ENCODE measurements at places on chromosomes 3 and 15. TPM values are rescaled to one million over a fixed set of nuclear protein-coding genes. Genes with fewer than 3 reads are reported as not detected.

DNA sequence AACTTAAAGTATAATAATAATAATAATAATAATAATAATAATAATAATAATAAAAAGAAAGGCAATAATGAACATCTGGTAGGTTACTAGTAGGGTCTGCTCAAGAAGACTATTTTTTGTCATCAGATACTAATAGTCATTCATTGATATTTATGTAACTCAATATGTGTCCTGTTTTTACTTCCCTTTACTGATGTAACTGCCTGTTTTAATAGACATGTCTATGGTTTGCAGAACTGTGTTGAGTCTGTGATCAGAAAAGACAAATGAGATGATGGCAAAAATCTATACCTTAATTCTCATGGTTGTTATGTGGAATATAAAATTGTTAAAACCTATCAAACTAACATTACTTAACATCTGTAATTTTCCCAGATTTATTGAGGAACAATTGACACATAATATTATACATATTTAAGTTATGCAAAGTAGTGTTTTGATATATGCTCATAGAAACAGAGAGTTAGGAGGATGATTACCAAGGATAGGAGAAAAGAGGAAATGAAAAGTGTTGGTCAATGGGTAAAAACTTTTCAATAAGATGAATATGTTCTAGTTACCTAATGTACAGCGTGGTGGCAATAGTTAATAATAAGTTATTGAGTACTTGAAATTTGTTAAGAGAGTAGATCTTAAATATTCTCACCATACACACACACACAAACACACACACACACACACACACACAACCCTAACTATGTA is 699.4 kb downstream of the ZPLD1 start:
- DNase-seq = no peak

Gene SLC28A1
- 6.4 TPM for polyA plus RNA-seq

- no peak for DNase-seq
Measured at GRCh38 chr3:58062472-58062871, 54.2 kb downstream of the FLNB start.

Gene DISP2
- 0.18 TPM for polyA plus RNA-seq

DNA sequence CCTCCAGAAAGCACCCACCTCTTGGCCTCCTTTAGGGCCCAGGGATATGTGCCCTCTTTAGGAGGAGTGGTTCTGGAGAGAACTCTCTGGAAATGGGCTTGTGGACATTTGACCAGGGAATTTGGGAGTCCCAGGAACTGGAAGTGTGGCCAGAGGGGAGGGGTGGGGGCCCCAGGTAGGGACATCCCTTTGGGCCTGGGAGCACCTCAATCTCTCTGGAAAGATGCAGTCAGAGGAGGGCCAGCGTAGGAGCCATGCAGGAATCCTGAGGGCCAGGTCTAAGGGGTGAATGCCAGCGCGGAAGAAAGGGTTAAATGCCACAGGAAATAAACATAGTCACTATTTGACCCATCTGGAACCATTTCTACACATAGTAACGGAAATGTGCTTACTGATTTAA is 50.3 kb upstream of the ITGA11 start:
- no peak for DNase-seq

Gene ERICH6
- polyA plus RNA-seq = 1.3 TPM

GRCh38 chr15:98433346-98433745 is 215.0 kb upstream of the IGF1R start:
- DNase-seq = no peak

DNA sequence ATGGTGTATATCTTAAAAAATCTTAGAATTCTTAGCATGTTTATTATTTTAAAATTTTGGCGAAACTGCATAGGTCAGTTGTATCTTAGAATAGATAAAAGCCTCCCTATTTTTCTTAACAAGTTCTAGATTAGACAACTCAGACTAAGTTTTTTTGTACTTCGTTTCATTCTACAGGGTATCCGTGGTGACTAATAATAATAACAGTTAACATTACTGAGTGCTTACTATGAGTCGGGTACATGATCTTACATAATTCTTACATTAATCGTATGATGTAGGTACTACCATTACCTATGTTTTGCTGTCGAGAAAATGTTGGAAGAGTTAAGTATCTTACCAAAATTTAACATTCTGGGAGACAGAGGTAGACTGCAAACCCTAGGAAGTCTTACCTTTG is 60.7 kb downstream of the UBE2E2 start:
- DNase-seq = no peak

Gene CYP8B1
- polyA plus RNA-seq = 0.92 TPM

- no peak for DNase-seq
Measured at GRCh38 chr15:97731859-97732258, 228.6 kb upstream of the ARRDC4 start.

GRCh38 chr3:118088696-118089095 is 946.0 kb downstream of the IGSF11 start:
- DNase-seq = no peak

Measured in left renal pelvis (tissue), 4 donors.